Amniotic stem cell (primary cell): ENCODE measurements at places on chromosomes 4 and X.

DNA sequence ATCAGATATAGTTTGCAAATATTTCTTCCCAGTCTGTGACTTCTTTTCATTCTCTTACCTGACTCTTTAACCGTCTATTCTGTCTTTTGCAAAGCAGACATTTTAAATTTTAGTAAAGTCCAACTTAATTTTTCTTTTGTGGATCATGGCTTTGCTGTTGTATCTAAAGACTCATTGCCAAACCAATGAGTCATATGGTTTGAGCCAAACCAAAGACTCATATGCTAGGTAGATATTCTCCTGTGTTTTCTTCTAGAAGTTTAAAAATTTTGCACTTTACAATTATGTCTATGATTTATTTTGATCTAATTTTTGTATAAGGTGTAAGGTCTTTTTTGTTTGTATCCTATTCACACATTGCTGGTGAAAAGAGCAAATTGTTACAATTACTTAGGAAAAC lies 446.8 kb downstream of the ANKRD50 start:
- DNase-seq = no peak

DNA sequence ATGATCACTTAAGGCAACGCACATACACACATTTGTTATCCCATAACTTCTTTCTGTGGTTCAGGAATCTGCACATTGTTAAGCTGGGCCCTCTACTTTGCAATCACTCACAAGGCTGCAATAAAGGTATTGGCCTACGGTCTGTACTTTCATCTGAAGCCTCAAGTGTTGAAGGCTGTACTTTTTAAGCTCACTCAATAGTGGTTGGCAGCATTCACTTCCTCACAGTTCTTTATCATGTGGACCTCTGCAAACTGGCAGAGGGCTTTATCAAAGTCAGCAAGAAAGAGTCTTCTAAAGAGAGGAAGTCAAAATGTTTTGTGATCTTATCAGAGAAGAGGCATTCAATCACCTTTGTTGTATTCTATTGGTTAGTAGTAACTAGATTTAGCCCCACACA lies 301.4 kb upstream of the EPHA5 start:
- DNase-seq = no peak

GRCh38 chrX:12929701-12930100 lies 23.3 kb downstream of the TLR8 start:
- no peak for DNase-seq

- DNase-seq = no peak
Measured at GRCh38 chr4:77002321-77003107, 53.0 kb downstream of the SEPTIN11 start.

DNA sequence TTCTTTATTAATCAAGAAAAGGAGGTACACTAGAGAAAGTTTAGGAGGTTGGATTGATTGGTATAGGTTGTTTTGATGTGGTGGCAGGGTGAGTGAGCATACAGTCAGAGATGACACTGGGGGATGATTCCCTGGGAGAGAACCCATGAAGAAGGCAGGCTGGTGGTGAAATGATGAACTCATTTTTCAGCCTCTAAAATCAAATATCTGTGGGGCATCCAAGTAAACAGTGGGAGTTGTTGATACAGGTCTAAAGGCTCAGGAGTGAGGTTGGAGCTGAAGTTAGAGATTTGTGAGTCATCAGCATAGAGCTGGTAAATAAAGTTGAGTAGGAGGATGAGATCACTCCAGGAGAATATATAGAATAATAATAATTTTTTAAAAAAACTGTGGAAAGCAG lies 10.0 kb upstream of the AP1S2 start:
- no peak for DNase-seq

DNA sequence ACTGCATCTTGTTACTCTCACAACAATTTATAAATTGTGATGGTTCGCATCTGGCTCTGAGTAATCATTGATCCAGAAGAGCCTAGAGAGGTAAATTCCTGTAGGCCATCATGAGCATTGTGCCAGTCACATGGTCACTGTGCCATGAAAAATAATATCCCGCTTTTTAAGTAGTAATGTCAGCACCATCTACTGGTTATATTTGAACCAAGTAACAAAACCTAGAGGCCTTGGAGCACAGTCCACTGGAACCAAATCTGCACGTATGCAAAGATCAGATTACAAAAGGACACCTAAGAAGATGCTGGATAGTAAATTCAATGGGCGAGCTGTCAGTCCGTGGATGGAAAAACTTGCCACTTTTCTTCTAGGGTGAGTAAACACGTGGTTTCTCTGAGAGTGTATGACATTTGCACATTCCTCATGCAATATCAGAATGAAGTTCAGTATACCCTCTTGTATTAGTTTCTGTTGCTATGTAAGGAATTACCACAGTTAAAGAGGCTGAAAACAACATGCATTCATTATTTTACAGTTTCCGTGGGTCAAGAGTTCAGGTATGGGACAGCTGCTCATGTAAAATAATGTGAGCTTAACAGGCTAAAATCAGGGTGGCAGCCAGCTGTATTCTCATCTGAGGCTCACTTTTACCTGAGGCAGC lies 26.8 kb downstream of the FAM114A1 start:
- no peak for DNase-seq

DNA sequence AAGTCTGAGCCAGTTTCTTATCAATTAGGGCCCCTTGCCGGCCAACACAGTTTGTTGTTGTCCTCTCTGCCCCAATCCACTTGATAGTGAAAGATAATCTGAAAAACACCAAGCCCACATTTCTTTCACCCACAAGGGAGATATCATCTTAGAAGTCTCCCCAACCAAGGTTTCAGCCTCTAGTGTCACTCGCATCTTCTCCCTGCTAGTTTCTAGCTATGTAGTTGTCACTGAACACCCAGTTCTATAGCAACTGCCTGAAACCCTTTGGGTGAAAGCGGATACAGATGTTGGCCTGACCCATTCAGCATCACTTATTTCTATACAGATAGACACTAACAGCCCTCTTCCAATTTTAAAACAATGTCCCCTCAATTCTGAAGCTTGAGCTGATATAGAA lies 116.3 kb downstream of the BMP15 start:
- no peak for DNase-seq
